Esophagus squamous epithelium (tissue), 5 donors: ENCODE measurements at places on chromosomes 3 and 15. TPM values are rescaled to one million over a fixed set of nuclear protein-coding genes. Genes with fewer than 3 reads are reported as not detected.

- H3K4me1 ChIP-seq, result peaks cover 7% of the 10 kb centered on the region
- H3K27ac ChIP-seq, result peak overlapping the region; percentile 44
- no peak for DNase-seq
- H3K36me3 ChIP-seq, result no peaks in the 10 kb centered on the region
- no peaks in the 10 kb centered on the region for H3K27me3 ChIP-seq
- H3K4me3 ChIP-seq, result no peak overlapping the region
Observed at GRCh38 chr15:71526060-71526820, 284.1 kb upstream of the NR2E3 start.

DNA sequence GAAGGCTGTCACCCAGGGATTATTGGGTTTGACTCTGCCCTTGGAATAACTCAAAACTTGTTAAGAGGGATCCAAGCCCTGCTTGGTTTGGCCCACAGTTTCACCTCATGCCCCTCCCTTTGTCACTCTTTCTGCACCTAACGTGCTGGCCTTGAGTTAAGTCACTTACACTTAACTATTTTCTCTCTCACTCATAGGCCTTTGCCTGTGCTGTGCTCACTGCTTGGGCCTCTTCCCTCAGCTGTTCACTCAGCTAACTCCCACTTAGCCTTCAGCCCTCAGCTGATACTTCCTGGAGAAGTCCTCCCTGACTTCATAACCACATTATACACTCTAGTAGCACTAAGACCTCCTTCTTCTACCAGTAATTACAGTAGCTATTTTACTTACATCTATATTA lies 133.3 kb downstream of the CMSS1 start:
- no peaks in the 10 kb centered on the region for H3K36me3 ChIP-seq
- peaks cover 1% of the 10 kb centered on the region for H3K4me1 ChIP-seq

DNA sequence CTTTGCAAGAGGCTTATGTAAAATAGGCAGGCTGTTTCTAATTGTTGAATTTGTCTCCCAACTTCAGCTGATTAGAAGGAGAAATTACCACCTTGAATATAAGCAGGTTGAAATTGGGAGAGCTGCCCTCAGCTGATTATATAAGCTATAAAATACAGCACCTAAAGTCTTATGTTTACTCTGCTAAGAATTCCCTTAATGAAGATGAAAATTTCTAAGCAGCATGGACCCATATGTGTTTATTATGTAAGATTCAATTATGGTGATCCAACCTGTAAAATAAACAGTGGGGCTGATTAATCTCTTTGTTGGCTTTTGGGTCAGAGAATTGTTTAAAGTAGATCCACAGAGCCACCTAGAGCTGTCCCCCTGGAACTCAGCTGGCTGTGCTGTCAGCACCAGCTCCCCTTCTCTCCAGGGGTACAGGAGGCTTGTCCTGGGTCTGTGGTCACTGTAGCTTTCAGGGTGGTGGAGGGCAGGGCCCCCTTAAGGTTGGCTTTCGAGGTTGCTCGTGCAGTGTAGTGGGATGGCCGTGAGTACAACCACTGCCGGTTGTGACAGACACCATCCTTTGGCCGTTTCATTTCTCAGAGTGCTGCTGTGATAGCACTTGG lies 9.5 kb downstream of the SLCO3A1 start:
- no peaks in the 10 kb centered on the region for H3K36me3 ChIP-seq
- no peaks in the 10 kb centered on the region for H3K27me3 ChIP-seq
- peaks cover 77% of the 10 kb centered on the region for H3K4me1 ChIP-seq
- no peak overlapping the region for H3K27ac ChIP-seq
- no peak for DNase-seq
- H3K4me3 ChIP-seq, result no peak overlapping the region

GRCh38 chr15:31442699-31443111 lies 116.1 kb downstream of the KLF13 start:
- peak overlapping the region; percentile 71 for H3K27ac ChIP-seq
- no peaks in the 10 kb centered on the region for H3K36me3 ChIP-seq
- no peak for DNase-seq
- H3K4me1 ChIP-seq, result peaks cover 35% of the 10 kb centered on the region
- H3K27me3 ChIP-seq, result no peaks in the 10 kb centered on the region

DNA sequence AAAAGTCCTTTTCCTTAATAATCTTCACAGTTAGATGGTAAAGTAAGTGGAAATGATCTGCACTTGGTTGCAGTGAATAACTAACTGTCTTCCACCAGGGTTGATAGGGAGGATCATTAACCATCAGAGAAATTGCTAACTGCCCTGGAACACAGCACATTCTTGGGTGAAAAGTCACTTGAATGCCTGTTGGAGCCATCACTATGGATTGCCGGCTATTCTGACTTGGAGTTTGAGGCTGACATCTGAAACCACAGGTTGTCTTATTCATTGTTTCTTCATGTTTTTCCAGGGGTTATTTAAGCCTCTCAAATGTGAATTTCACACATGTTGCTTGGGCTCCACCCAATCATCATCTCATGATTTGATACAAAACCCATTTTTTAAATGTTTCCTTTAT lies 901.4 kb downstream of the MCTP2 start:
- no peak overlapping the region for H3K4me3 ChIP-seq
- H3K36me3 ChIP-seq, result no peaks in the 10 kb centered on the region
- H3K27me3 ChIP-seq, result no peaks in the 10 kb centered on the region
- no peak overlapping the region for H3K27ac ChIP-seq
- DNase-seq, result no peak
- no peaks in the 10 kb centered on the region for H3K4me1 ChIP-seq

DNA sequence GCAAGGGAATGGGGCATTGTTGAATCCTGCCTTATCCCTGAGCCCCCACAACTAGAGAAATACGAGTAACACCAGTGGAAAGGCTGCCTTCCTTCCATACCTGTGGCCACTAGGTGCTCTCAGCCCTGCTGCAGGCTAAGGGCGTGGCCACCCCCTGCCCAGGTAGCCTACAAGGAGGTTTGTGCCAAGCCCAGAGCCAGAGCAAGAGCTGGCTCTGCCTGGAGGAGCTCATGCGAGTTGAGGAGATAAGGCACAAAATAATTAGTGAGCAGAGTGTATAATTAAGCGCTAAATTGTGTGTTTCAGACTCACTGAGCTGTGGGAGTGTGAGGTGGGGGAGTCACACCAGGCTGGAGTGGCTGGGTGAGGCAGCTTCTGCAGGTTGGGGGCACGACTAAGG lies 49.2 kb downstream of the TPRA1 start:
- H3K36me3 ChIP-seq, result no peaks in the 10 kb centered on the region
- no peak overlapping the region for H3K27ac ChIP-seq
- H3K27me3 ChIP-seq, result no peaks in the 10 kb centered on the region
- no peaks in the 10 kb centered on the region for H3K4me1 ChIP-seq
- DNase-seq, result no peak

GRCh38 chr3:98655666-98656065 lies 62.3 kb upstream of the CPOX start:
- no peaks in the 10 kb centered on the region for H3K36me3 ChIP-seq
- no peaks in the 10 kb centered on the region for H3K4me1 ChIP-seq
- DNase-seq, result no peak

DNA sequence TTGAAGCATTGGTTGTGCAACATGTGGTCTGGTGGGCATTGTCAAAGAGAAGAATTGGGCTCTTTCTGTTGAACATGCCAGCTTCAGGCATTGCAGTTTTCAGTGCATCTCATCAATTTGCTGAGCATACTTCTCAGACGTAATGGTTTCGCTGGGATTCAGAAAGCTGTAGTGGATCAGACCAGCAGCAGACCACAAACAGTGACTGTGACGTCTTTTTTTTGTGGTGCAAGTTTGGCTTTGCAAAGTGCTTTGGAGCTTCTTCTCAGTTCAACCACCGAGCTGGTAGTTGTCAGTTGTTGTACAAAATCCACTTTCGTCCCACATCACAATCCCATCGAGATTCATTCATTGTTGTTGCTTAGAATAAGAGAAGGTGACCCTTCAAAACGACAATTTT lies 84.5 kb downstream of the NPAP1 start:
- no peak overlapping the region for H3K27ac ChIP-seq
- no peak overlapping the region for H3K4me3 ChIP-seq

- H3K27ac ChIP-seq, result no peak overlapping the region
- no peak for DNase-seq
- no peak overlapping the region for H3K4me3 ChIP-seq
- H3K4me1 ChIP-seq, result peaks cover 5% of the 10 kb centered on the region
Observed at GRCh38 chr15:69736161-69736560, 283.5 kb downstream of the RPLP1 start.

GRCh38 chr3:197428117-197428801 lies 127.5 kb downstream of the BDH1 start:
- no peak for DNase-seq
- peak overlapping the region; percentile 47 for H3K27ac ChIP-seq
- peaks cover 54% of the 10 kb centered on the region for H3K4me1 ChIP-seq

DNA sequence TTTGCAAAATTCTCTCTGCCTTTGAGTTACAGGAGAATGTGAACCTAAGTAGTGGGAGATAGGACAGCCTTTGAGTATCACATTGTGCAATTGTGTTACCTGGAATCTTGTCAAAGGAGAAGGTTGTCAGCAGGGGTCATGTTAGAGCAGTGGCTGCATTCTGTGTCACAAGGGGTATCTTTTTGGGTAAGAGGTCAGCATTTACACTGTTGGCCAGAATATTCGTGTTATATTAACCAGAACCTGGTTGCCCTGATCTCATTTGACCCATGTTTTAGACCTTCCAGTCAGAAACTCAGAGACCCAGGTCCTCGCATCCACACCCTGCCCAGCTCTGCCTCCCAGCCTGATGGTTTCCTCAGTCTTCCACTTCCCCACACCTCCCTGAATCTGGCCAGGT lies 27.3 kb downstream of the HDC start:
- peaks cover 4% of the 10 kb centered on the region for H3K4me1 ChIP-seq
- H3K27ac ChIP-seq, result no peak overlapping the region
- no peak for DNase-seq
- no peaks in the 10 kb centered on the region for H3K36me3 ChIP-seq
- H3K4me3 ChIP-seq, result no peak overlapping the region
- no peaks in the 10 kb centered on the region for H3K27me3 ChIP-seq

DNA sequence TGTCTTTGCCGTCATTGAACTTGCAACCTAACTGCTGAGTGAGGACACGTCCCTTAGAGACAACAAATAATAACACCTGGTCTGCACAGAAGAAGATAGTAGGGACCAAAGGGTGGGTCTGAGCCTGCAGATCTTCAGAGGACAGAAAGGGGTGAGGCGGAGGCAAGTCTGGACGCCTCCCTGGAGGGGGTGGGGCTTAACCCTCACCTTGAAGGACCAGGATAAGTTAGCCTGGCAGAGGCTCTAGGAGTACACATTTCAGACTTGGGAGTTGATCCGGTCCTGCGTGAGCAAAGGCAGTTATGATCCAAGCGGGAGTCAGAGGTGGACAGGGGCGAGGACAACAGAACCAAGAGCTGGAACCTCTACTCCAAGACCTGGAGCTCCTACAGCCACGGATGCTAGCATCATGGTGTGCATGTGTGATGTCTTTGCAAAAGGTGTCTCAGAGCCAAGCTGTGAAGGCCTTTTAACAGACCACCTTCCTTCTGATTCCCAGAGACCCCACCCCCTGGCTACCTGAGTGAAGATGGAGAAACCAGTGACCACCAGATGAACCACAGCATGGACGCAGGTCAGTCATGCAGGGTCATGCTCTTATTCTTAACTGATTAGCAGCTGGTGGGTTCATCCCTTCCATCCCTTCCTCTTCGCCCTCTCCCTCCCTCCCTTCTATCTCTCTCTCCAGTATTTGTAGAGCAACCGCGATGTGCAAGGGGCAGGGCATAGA lies 88.0 kb downstream of the AAGAB start:
- no peak for DNase-seq
- peaks cover 90% of the 10 kb centered on the region for H3K4me1 ChIP-seq
- H3K4me3 ChIP-seq, result peak overlapping the region; percentile 51
- peaks cover 12% of the 10 kb centered on the region for H3K36me3 ChIP-seq
- peak overlapping the region; percentile 89 for H3K27ac ChIP-seq
- H3K27me3 ChIP-seq, result no peaks in the 10 kb centered on the region

- H3K4me1 ChIP-seq, result peaks cover 4% of the 10 kb centered on the region
- peaks cover 3% of the 10 kb centered on the region for H3K36me3 ChIP-seq
- H3K27me3 ChIP-seq, result no peaks in the 10 kb centered on the region
- no peak overlapping the region for H3K4me3 ChIP-seq
Observed at GRCh38 chr15:71780115-71780976, 30.0 kb upstream of the NR2E3 start.

GRCh38 chr3:8152821-8153418 lies 348.7 kb upstream of the LMCD1 start:
- DNase-seq, result no peak
- H3K27ac ChIP-seq, result no peak overlapping the region
- H3K4me1 ChIP-seq, result peaks cover 5% of the 10 kb centered on the region

- H3K4me3 ChIP-seq, result no peak overlapping the region
- no peaks in the 10 kb centered on the region for H3K27me3 ChIP-seq
- no peaks in the 10 kb centered on the region for H3K36me3 ChIP-seq
Observed at GRCh38 chr15:69760258-69760845, 307.7 kb downstream of the RPLP1 start.

GRCh38 chr3:140529096-140529495 lies 148.8 kb upstream of the TRIM42 start:
- no peaks in the 10 kb centered on the region for H3K27me3 ChIP-seq
- H3K27ac ChIP-seq, result no peak overlapping the region
- H3K4me1 ChIP-seq, result no peaks in the 10 kb centered on the region
- DNase-seq, result no peak
- no peak overlapping the region for H3K4me3 ChIP-seq

GRCh38 chr3:13047296-13048165 lies 25.7 kb downstream of the IQSEC1 start:
- H3K4me3 ChIP-seq, result no peak overlapping the region
- H3K27ac ChIP-seq, result no peak overlapping the region
- DNase-seq, result no peak
- no peaks in the 10 kb centered on the region for H3K27me3 ChIP-seq
- H3K36me3 ChIP-seq, result no peaks in the 10 kb centered on the region

DNA sequence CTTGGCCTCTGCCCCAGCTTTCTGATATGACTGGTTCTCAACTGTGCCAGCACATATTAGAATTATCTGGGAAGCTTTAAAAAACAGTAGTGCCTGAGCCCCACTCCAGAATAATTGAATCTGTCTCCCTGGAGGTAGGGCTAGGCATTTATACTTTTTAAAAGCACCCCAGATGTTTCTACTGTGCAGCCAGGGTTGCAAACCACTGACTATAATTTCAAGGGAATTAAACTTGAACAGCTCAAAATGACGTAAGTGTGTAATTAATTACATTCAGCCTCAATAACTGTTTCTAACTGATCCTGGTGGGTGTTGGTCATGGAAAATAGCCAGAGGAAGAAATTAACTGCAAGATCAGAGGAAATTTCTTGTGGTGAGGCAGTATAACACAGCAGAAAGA lies 4.4 kb upstream of the IRAK2 start:
- H3K4me3 ChIP-seq, result no peak overlapping the region
- H3K4me1 ChIP-seq, result no peaks in the 10 kb centered on the region
- H3K36me3 ChIP-seq, result no peaks in the 10 kb centered on the region
- no peak overlapping the region for H3K27ac ChIP-seq

- H3K27me3 ChIP-seq, result no peaks in the 10 kb centered on the region
- H3K36me3 ChIP-seq, result no peaks in the 10 kb centered on the region
- H3K4me1 ChIP-seq, result peaks cover 8% of the 10 kb centered on the region
- H3K27ac ChIP-seq, result peak overlapping the region; percentile 96
- H3K4me3 ChIP-seq, result peak overlapping the region; percentile 89
- DNase-seq, result no peak
Observed at GRCh38 chr3:143002083-143002712, 828 bp downstream of the U2SURP start.

The C2CD4A gene
- total RNA-seq, result 0.19 TPM

The TMEM207 gene
- not detected for total RNA-seq

The CCR9 gene
- not detected for total RNA-seq

The CCR3 gene
- total RNA-seq, result not detected

The TF gene
- 5.8 TPM for total RNA-seq

The UBA5 gene
- 35.4 TPM for total RNA-seq

The LTF gene
- total RNA-seq, result 0.57 TPM

The SLC9C1 gene
- not detected for total RNA-seq
